ENCODE measurements at places on chromosomes 4 and X. TPM values are rescaled to one million over a fixed set of nuclear protein-coding genes. Genes with fewer than 3 reads are reported as not detected.

HSD17B13 gene
- total RNA-seq, result not detected

MAGEA9B gene
- not detected for total RNA-seq

TLR3 gene
- total RNA-seq, result 0.65 TPM

CT45A2 gene
- total RNA-seq, result not detected

NDP gene
- 1.3 TPM for total RNA-seq

UGT2A1 gene
- 0.65 TPM for total RNA-seq

GLRA3 gene
- not detected for total RNA-seq

GPRASP3 gene
- 4.9 TPM for total RNA-seq

SMR3B gene
- total RNA-seq, result not detected

SYNPO2 gene
- under 0.01 TPM for total RNA-seq

RHOXF1 gene
- not detected for total RNA-seq

TLR10 gene
- total RNA-seq, result not detected

DCAF12L2 gene
- total RNA-seq, result 0.30 TPM

EDNRA gene
- not detected for total RNA-seq

KIF4A gene
- 22.5 TPM for total RNA-seq

GPC4 gene
- under 0.01 TPM for total RNA-seq

SMIM10 gene
- total RNA-seq, result 0.32 TPM

MID1 gene
- total RNA-seq, result 23.9 TPM

INTU gene
- 2.9 TPM for total RNA-seq

EOLA1 gene
- 13.3 TPM for total RNA-seq

CCDC120 gene
- 0.61 TPM for total RNA-seq

ZFX gene
- 81.3 TPM for total RNA-seq

KLHL4 gene
- 27.0 TPM for total RNA-seq

CSN1S1 gene
- 0.32 TPM for total RNA-seq

NOCT gene
- 28.3 TPM for total RNA-seq

RBMXL3 gene
- not detected for total RNA-seq

ASB11 gene
- not detected for total RNA-seq
